ENCODE measurements at places on chromosomes 4 and X.

GRCh38 chr4:185399466-185399865 lies 2.8 kb downstream of the ANKRD37 start:
- no peak for DNase-seq

DNA sequence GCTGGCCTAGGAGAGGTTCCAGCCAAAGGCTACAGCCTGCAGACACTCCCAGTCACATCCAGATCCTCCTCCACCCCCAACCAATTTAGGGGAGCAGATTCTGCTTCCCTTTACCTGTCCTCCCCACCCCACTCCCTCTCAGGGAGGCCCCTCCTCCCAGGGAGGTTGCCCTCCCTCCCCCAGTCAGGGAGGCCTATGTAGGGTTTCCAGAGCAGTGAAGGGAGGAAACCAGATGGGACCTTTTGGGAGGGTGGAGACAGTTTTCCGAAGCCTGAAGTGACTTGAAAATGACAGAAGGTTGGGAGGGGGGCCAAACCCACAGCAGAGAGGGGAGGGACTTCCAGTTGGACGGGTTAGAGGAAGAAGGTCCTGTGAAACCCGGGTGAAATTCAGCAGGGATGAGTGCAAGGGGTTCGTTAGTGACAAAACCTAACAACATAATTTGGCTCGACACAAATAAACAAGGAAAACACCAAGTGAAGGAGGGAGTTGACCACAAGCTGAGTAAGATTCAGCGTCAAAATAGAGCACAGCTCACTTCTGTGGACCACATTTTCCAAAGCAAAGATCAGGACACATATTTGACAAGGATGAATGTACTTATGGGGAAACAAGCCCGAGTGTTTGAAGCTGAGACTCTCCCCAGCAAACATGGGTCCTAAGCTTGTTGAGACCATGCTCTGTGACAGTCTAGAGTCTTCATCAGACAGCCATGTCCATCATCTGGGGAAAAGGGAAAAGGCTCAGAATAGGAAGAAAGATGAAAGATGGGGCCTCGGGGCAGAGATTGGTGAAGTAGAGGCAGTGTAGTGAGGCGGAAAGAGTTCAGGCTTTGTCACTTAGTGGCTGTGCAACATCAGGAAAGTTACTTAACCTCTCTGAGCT lies 46.4 kb downstream of the PRPS1 start:
- no peak for DNase-seq

DNA sequence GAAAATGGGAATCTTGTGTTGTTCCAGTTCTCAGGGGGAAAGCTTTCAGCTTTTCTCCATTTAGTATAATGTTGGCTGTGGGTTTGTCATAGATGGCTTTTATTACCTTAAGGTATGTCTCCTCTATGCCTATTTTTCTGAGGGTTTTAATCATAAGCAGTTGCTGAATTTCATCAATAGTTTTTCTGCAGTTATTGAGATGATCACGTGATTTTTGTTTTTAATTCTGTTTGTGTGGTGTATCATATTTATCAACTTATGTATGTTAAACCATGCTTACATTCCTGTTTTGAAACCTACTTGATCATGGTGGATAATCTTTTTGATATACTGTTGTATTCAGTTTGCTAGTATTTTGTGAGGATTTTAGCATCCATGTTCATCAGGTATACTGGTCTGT lies 66.8 kb upstream of the CENPE start:
- no peak for DNase-seq

GRCh38 chr4:133550436-133550835 lies 401.3 kb downstream of the PCDH10 start:
- DNase-seq = no peak

DNA sequence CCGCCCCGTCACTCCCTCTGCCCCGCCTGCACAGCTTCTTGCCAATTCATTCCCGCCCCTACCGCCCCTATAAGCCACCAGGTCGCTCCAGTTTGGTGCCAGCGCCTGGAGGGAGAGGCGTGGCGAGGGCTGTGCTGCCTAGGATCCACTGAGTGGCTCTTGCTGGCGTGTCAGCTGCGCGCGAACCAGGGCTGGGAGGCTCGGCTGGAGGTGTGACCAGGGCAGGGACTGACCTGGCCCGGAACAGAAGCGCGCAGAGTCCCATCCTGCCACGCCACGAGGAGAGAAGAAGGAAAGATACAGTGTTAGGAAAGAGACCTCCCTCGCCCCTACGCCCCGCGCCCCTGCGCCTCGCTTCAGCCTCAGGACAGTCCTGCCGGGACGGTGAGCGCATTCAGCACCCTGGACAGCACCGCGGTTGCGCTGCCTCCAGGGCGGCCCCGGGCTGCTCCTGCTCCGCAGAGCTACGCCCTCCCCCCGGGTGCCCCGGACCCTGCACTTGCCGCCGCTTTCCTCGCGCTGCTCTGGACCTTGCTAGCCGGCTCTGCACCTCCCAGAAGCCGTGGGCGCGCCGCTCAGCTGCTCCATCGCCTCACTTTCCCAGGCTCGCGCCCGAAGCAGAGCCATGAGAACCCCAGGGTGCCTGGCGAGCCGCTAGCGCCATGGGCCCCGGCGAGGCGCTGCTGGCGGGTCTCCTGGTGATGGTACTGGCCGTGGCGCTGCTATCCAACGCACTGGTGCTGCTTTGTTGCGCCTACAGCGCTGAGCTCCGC lies at the start of gene GPR78:
Gene GPR78 (plus strand): TSS at position 72 of the 773 bp plus-strand sequence. CDS start 591 bp downstream, at position 663.
- no peak for DNase-seq

DNA sequence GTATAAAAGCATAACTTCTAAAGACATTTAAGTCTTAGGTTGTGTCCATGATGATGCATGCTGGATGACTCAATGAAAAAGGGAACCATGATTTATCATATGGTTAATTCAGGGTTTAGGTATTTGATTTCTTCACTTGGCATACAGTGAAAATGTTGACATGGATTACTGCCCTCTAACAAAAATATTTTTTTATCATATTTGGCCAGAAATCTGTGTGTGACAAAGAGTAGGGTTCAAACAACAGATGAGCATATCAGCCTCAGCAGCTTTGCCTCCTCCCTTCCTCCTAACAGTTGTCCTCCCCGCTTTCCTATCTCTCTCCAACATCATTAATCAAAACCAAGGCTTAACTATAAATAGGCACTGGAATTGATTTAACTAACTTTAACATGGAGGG lies 46.3 kb downstream of the ARHGAP6 start:
- DNase-seq = no peak

DNA sequence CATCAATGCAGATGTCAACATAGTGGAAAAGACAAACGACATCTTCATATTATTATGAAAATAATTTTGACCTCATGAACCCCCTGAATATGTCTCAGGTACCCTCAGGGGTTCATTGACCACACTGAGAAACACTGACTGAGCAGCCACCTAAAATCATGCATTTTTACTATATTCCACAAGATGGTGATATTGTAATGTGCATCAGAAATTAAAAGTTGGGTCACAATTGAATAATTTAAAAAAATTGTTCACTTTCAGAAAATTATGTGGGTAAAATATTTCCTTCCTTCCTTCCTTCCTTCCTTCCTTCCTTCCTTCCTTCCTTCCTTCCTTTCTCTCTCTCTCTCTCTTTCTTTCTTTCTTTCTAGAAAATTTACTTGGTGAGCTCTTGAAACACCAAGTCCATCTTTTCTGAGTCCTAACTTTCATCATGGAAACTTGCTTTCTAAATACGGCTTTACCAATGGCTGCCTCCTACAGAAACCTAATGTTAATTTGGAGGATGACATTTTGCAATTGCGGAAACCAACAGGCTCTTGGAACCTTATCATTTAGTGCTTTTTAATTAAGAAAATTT lies 103.6 kb downstream of the RTL3 start:
- DNase-seq = no peak

All from activated gamma-delta T cell (primary cell).